ENCODE measurements at places on chromosomes 2 and 18.

- DNase-seq = no peak
Measured at GRCh38 chr2:12453731-12454130, 263.0 kb upstream of the TRIB2 start.

DNA sequence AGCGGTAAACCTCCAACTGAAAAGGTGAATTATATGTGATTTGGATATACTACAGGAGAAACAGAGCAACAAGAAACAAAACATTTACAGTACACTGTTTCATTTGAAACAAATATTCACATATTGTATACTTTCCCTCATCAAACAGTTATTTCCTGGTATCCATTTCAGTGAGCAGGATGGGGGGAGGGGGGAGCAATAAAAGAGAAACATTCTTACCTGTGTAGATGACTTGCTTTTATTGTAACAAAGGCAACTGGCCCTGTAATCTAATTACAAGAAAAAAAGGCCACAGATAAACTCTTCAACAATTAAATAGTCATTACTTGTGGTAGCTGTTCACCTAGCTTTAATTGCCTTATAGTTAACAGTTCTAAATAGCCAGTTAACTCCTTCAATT is 3.9 kb upstream of the PPP1CB start:
- DNase-seq = no peak

GRCh38 chr18:34801774-34802173 is 91.7 kb downstream of the DTNA start:
- DNase-seq = no peak

DNA sequence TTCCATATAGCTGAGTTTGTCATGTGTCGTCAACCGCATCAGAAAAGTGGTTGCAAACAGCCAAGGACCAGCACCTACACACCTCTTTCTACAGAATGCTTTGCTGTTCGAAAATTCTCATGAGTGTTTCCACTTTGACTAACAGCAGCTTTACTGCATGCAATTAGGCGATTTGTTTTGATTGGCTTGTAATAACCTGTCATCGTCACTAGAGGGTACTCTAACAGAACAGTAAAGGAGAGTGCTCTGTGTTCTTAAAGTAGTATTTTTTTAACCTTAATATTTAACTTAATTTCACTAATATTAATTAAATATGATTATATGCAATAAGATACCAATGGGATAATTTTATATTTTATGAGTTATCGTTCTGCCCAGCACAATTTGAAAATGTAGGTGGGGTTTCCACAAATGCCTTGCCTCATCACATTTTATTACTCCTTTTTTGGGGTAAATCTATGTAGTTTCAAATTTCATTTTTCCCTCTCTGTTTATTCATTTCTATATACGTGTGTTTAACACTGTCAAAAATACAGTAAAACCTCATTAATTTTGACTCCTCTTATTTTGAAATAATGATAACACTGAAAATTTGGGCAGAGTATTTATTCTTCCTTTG is 502.2 kb downstream of the NRXN1 start:
- DNase-seq = no peak

GRCh38 chr2:66724241-66724640 is 289.3 kb downstream of the MEIS1 start:
- no peak for DNase-seq

DNA sequence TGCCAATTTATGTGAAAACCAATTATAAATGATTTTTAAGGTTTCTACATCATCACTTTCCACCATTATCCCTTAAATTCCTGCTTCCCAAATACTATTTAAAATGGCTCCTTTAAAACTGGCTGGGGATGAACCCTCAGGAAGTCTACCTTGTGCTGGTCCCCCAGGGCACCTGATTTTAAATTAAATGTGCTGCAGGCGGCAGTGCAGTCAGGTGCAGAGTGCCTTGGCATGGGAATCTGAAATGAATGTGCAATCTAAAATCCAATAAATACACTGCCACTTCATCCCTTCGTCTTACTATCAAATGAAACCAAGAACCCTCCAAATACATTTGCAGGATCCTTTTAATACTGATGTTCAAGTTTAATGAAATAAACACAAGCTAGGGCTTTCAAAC is 61.8 kb downstream of the C2orf76 start:
- no peak for DNase-seq

DNA sequence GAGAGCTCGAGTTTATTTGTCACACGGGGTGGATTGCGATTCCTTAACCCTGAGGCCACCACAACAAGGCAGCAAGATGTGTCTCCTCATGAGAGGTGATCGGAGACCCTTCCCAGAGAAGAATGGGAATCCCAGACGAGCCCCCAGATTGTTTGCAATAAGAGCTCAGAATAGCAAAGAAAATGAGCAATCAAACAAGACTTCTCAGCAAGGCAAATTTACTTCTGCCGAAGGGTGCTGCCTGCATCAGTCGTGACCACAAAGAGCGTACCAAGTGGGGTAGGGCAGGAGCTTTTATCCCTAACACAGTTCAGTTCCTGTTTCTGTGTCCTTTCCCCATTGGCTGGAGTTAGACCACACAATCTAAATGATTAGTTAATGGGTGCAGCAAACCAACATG is 237.5 kb upstream of the SYT4 start:
- no peak for DNase-seq

GRCh38 chr18:6729247-6730091 is at the start of gene ARHGAP28:
ARHGAP28 (plus strand) TSS chr18:6729716; CDS start chr18:6729822, 106 bp downstream.
- DNase-seq = no peak

DNA sequence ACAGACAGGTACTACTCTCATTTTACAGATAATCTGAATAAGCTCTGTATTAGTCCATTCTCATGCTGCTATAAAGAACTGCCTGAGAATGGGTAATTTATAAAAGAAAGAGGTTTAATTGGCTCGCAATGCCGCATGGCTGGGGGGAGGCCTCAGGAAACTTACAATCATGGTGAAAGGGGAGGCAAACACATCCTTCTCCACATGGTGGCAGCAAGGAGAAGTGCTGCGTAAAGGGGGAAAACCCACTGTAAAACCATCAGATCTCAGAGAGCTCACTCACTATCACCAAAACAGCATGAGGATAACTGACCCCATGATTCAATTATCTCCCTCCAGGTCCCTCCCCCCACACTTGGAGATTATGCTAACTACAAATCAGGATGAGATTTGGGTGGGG is 254.4 kb downstream of the KCNE4 start:
- DNase-seq = no peak

GRCh38 chr18:63290166-63290820 is 29.3 kb downstream of the BCL2 start:
- no peak for DNase-seq

DNA sequence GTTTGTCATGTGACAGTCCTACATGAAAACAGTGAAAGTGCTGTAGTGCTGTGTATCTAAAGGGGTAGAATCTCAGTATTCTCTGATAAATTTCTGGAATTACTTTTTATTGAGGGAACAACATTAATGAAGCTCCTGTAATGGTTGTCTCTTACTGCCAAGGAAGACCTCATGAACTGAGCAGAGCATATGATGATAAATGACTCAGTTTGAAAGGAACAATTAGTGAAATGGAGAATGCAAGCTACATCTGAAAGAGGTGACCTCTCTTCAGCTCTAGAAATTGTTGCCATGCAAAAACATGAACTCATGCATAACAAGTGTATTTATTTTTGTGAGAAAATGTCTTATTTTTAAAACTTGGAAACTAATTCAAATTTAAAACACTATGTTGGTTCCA is 93.6 kb downstream of the SCN9A start:
- no peak for DNase-seq

- DNase-seq = no peak
Measured at GRCh38 chr2:136653861-136654260, 111.5 kb upstream of the THSD7B start.

DNA sequence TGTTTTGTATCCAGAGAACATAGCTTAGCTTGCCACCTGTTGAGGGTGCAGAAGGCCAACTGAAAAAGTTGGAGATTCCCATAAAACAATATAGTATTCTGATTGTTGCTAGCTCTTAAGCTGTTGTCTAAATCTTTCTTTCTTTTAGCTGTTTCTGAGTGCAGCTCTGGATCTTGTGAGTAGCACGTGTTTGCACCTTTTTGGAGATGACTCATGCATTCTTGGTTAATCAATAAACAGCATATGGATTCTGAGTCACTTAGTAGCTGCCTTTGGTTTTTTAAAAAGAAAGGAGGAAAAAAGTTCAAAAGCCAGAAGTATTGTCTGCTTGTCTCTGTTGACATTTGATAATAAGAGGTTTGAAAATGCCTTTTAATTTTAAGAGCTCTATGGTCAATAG is 483.0 kb upstream of the FSIP2 start:
- DNase-seq = no peak
